ENCODE measurements at places on chromosomes 2 and 18.
A peak's percentile ranks its signal among the peaks of the same experiment; 100 is the strongest.

- DNase-seq = no peak
Observed at GRCh38 chr2:158932131-158932645, 36.3 kb upstream of the TANC1 start.

- peak; percentile 98 for DNase-seq
Observed at GRCh38 chr2:20446917-20447436, at the start of gene RHOB. RHOB (plus strand) TSS chr2:20447074; CDS start chr2:20447466, 392 bp downstream.

- DNase-seq = no peak
Observed at GRCh38 chr2:57429831-57430230, 616.8 kb upstream of the VRK2 start.

DNA sequence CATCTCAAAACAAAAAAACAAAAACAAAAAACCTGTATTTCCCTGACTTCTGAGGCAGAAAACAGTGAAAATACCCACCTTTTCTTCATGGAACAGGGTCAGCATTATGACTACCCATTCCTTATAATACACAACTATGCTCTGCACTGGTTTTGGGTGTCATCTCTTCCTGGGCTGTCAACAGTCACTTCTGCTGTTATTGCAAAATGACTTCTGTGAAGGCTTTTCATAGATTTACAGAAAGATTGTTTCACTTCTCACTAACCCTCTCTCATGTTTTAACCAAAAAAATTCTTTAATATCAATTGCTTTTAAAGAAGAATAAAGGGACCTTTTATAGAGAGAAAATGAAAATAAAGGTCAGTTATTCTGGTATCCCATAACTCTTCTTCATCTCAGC lies 26.5 kb upstream of the PIK3C3 start:
- no peak for DNase-seq

DNA sequence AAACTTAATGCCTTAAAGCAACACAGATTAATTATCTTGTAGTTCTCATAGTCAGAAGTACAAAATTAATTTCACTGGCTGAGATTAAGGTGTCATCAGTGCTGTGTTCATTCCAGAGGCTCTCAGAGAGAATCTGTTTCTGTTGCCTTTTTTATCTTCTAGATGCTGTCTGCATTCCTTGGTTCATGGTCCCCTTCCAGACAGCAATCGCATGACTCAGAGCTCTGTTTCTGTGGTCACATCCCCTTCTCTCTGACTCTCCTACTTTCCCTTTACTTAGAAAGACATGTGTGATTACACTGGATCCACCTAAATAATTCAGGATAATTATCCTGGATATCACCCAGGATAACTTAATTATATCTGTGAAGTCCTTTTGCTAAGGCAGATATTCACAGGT lies 148.6 kb downstream of the MAIP1 start:
- no peak for DNase-seq

- no peak for DNase-seq
Observed at GRCh38 chr18:40917056-40917455, 1038.0 kb upstream of the PIK3C3 start.

DNA sequence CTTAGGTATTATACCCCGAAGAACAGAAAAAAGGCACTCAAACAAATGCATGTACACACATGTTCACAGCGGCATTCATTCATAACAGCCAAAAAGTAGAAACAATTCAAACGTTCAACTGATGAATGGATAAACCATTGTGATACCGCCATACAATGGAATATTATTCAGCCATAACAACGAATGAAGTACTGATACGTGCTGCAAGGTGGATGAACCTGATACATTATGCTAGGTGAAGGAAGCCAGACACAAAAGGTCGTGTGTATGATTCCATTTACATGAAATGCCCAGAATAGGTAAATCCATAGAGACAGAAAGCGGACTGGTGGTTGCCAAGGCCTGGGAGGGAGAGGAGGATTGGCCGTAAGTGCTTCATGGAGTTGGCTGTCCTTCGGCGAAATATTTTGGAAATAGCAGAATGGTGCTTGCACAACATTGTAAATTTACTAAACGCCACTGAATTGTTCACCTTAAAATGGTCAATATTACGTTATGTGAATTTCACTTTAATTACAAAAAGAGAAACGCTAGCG lies 750 bp upstream of the RMP24 start:
- no peak for DNase-seq

GRCh38 chr2:230757476-230757875 lies 44.8 kb downstream of the CAB39 start:
- DNase-seq = no peak

DNA sequence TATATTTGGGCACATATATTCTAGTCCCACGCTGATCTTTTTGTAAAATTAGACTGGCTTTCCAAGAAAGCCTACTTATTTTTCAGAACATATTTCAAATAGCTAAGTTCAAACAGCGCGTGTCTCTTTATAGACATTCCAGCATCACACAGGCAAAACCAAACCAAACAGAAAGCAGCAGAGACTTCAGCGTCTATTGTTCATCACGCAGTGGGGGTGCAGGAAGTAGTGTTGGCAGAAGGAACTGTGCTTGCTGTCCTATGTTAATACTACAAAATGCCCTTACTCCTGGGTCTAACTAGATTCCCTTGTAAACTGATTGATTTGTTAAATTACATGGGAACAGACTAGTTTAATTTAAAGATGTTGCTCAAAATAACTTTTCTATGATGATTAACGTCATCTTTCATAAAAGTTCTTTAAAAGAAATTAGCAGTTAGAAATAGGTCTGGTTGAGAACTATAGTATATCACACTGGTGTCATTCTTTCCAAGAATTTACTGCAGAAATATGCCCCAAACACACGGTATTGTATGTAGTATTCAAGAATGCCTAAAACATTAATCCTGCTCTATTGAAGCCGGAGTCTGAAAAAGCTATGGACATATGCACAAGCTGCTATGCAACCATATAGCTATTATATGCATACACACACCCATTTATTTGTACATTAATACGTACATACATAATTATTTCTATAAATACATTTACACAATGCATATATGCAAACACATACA lies 436.3 kb downstream of the CBLN2 start:
- DNase-seq = no peak

GRCh38 chr2:23207871-23208270 lies 177.1 kb upstream of the KLHL29 start:
- no peak for DNase-seq

GRCh38 chr2:25517701-25518100 lies 155.7 kb downstream of the DTNB start:
- DNase-seq = no peak

DNA sequence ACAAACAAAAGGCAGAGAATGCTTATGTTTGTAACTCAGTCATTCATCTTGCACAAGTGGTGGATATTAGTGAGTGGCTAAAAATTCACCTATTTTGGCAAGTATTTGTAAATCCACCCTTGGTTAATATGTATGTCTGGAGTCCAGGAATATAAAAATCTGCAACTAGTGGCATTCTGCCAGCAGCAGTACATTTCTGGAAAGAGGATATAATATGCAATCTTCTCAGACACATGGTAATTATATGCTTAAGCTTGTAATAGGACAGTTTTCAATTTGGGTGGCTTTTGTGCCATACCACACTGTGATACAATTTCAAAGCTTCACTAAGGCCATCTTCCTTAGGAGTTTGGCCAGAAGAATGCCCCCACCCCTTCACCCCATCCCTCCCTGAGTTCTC lies 693.3 kb downstream of the MBD2 start:
- no peak for DNase-seq

DNA sequence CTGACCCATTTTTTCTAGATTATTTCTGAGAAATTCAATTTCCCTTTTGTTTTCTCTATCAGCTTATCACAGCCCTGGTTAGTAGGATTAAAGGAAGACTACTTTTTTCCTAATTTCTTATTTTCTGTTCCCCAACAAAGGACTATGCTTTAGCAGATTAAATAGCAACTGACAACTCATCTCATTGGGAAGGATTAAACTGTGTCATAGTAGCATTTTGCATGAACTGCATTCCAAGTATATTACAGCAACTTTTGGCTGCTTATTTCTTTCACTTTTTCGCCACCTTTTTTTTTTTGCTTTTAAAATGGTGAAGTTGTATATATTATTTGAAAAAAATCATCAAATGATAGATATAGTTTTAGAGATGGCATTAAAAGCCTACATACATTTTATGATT lies 570.3 kb downstream of the FBXO15 start:
- DNase-seq = no peak

DNA sequence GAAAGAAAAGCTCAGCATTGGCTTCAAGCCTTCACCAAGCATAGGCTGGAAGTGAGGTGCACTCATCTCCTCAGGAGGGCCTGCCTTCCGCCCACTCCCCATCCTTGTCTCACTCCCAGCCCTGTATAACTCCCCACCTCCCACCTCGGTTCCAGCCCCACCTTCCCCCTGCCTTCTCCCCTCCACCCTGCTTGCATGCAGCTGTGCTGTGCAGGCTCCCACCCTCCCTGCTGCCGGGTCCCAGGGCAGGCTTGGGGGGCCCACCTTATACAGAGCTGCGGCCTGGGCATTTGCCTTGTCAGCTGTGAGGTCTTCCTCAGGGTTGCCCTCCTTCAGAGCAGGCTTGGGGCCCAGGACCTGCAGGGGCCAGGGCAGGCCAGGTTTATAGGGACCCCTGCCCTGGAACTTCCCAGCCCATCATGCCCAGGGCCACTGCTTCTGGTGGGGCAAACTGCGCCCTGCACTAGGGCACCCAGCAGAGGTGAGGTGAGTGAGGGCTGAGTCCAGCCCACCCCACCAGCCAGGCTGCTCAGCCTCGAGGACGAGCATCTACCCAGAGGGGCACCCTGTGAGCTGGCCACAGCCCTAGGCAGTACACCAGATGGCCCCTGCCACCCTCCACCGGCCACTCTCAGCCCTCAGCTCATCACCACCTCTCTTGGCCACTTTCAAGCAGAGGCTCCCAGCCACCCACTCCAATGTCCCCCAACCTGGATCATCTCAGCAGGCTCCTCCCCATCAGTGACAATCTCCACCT lies 11.6 kb downstream of the CAPG start:
- no peak for DNase-seq

GRCh38 chr2:74856004-74856578 lies 22.2 kb downstream of the HK2 start:
- DNase-seq = no peak

GRCh38 chr2:125086313-125087184 lies 1061.5 kb downstream of the CNTNAP5 start:
- DNase-seq = no peak

- peak; percentile 71 for DNase-seq
Observed at GRCh38 chr2:73907840-73908452, 15.1 kb downstream of the ACTG2 start.

- DNase-seq = no peak
Observed at GRCh38 chr2:97546711-97547110, 43.0 kb downstream of the ANKRD36B start.

GRCh38 chr18:77676910-77677309 lies 427.3 kb downstream of the GALR1 start:
- no peak for DNase-seq

- DNase-seq = no peak
Observed at GRCh38 chr2:221961561-221961960, 337.2 kb downstream of the PAX3 start.

DNA sequence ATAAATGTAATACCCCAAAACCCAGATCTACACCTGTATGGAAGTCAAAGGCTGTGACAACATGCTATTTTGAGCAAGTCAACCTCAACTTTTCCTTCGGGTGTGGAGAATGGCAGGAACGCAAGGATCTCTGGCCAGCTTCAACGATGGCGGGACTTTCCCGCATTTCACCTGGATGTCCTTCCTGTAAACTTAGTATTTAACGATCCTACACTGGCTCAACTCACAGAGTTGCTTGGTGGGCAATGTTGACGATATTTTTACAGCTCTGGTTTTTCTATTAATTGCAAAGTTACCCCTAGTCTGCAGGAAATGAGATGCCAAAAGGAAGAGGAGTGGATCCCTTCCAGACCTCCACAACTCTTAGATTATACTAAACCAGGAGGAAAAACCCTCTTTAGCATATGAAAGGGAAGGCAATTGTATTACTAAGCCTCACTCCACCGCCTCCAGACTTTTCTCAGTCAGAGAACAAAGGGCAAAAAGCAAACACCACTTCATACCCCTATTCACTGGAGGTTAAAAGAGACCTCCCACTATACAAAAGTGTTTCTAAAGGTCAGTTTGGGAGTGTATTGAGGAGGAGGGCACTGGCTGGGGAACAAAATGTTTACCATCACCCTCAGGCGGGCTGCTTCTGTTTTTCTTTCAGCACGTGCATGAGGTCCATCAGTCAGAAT lies 56.5 kb upstream of the ACVR1 start:
- no peak for DNase-seq

GRCh38 chr2:238854246-238854645 lies 6.4 kb downstream of the TWIST2 start:
- no peak for DNase-seq

GRCh38 chr2:201942531-201942930 lies 91.1 kb upstream of the FZD7 start:
- DNase-seq = no peak

DNA sequence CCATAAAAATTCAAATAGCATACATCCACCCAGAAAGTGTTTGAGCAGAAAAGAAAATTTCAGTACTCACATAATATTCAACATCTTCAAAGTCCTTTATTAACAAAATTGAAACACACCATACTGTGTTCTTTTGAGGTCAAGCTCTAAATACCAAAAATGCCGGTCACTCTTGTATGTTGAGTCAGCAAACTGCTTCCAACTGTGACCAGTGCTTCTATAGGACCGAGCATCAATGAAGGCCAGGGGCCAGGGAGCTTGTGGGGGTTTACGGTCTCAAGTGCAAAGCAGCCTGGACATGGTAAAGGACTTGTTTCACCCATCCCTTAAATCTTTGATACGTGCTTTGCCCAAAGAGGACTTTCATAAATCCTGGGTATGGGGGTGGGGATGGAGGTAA lies 112.7 kb upstream of the REV1 start:
- DNase-seq = no peak

GRCh38 chr18:2337552-2338141 lies 233.7 kb downstream of the METTL4 start:
- peak; percentile 52 for DNase-seq

DNA sequence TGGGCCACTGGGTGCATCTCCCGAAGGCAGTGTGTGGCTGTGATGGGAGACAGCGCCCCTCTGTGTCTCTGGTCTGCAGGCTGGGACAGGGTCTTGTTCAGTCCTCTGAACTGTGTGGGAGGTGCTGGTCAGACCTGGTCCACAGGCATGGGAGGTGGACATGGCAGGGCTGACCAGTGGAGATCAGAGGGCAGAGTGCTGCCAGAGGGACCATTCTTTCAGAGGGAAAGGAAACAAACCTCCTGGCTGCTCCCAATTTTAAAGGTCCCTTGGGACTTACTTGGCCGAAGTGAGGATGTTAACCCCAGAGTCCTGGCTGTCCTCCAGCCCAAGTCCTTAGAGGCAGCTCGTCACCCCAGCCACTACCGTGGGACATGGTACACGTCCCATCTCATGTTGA lies 4.0 kb downstream of the CAPN13 start:
- DNase-seq = no peak

GRCh38 chr2:1593371-1594122 lies 150.8 kb downstream of the PXDN start:
- no peak for DNase-seq

Measured in B cell (primary cell).